ENCODE measurements at places on chromosomes 13 and 19.

GRCh38 chr13:30841154-30841553, 64.9 kb upstream of the MEDAG start:
- peak; percentile 43 for DNase-seq

GRCh38 chr19:48716562-48717291, 2.8 kb downstream of the MAMSTR start:
- no peak for DNase-seq

DNA sequence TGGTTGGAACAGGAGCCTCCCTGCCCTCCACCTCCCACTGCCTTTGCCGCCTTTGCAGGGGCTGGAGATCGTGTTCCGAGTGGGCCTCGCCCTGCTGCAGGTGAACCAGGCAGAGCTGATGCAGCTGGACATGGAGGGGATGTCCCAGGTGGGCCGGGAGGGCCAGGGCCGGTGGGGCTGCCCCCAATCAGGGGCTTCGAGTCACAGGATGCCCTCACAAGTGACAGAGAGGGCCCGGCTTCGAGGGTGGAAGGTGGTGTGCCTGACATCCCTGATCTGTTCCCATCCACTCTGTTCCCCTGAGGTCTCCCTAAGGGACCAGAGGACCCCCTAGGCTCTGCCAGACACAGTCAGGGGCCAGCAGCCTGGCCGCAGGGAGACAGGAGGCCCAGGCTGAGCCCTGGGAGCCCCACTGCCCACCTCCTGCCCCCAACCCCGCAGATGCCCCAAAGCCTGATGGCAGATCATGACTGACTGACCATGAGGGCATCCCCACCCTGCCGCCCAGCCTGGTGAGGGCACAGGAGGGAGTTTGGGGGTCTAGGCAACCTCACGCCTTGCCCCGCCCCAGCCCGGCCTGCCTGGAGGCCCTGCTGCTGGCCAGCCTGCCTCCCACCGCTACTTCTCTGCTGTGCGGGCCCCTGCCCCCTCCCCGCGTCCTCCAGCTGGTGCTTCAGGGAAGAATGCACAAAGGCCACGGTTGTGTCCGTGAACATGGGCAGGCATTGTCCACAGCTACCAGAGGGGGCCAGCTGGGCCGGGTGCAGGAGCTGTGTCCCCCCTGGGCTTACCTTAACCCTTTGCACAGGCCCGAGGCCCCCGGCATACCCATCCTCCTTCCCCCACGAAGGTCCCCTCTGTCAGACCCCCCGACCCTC, 21.8 kb downstream of the EVI5L start:
- DNase-seq: no peak

DNA sequence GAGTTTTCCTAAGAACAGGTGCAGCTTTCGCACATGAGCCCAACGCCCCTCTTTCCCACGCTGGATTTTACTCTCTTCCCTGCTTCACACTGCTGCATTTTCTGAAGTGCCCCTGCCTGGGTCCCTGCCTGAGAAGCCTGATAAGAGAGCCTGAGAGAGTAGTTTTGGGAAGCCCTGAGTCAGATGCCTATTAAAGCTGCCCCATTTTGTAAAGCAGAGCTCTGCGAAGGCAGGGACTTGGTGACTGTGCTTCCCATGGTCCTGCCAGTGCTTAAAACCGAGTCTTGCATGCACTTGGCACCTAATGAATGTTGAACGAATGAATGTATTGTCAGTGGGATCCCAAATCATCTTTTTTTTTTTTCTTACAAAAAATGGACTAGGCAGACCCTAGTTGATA, 18.2 kb downstream of the FGF9 start:
- DNase-seq: no peak

- DNase-seq: no peak
Observed at GRCh38 chr13:77387607-77388200, 60.8 kb upstream of the MYCBP2 start.

GRCh38 chr13:107234319-107235073, 666.6 kb upstream of the ARGLU1 start:
- DNase-seq: no peak

DNA sequence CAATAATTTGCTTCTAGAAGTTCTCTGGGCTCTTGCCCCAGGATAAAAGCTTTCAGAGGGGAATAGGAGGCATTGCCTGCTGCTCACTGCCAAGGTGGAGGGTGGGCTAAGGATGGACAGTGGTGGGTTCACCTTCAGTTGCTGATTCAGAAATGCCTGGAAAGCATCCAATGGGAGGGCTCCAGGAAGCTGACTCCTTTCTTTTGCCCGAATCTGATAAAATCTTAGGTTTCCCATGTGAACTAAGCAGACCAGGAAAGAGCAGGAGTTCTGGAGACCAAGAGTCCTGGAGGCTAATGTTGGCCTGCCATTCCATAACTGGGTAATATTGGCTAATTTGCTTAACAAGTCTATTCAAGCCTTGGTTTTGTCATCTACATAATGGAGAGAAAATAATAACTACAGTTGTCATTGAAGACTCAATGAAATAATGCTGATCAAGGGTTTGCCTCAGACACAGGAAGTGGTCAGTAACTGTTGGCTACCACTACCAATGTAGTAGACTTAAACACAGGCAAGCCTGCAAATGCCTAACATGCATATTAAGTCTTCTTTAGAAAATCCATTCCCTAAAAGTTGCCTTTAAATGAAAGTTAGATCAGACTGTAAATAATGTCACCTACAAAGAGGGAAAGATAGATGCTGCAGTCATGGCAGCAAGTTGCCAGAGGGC, 528.4 kb upstream of the NBEA start:
- DNase-seq: no peak

- DNase-seq: peak; percentile 33
Observed at GRCh38 chr19:10927730-10928562, 493 bp downstream of the YIPF2 start.

DNA sequence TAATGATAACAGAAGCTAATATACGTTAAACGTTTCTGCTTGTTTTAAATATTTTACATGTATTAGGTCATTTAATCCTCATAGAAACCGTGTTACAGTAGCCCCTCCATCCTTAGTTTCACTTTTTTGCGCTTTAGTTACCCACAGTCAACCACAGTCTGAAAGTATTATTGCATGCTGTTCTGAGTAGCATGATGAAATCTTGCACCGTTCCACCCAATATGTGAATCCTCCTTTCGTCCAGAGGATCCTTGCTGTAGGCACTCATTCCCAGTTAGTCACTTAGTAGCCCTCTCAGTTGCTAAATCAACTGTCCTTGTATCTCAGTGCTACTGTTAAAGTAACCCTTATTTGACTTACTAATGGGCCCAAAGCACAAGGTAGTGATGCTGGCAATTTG, 257.8 kb downstream of the ENOX1 start:
- DNase-seq: peak; percentile 23

- peak; percentile 80 for DNase-seq
Observed at GRCh38 chr19:42270346-42271044, 1.4 kb downstream of the CIC start.

GRCh38 chr19:38004521-38005223, 97.7 kb downstream of the SIPA1L3 start:
- DNase-seq: peak; percentile 97

- DNase-seq: no peak
Observed at GRCh38 chr19:30492586-30493270, 120.5 kb downstream of the ZNF536 start.

DNA sequence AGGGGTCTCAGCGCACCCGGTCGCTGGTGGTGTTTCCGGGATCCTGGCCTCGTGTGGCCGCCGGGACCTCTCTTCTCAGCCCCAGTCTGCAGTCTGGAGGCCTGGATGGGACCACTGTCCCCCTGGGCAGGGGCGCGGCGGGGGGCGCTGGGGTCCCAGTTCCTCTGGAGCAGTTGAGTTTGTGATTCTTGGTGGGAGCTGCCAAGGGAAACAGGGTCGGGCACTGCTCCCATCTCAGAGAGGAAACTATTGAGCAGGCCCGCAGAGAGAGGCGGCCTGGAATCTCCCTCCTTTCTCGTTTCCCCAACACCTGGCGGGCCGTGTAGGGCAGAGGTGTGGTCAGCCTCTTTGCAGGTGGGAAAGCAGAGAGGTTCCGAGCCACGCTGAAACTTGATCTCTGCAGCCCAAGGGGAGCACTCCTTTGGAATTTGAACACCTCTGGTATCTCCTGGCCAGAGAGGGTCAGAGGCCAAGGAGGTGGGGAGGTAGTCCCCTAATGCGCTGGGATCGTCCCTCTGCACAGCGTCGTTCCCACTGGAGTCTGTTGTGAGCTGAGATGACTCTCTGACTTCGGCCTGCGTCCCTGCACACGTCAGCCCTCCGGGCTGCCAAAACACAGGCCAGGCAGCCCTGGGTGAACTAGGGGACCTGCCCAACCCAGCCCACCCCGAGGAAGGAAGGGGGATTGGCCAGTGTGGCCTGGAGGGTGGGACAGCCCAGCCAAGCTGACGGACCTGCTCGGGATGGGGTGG, 741 bp downstream of the PLEKHF1 start:
- DNase-seq: peak; percentile 69

GRCh38 chr13:22077764-22078163, 406.9 kb downstream of the FGF9 start:
- DNase-seq: no peak

GRCh38 chr13:69234171-69234570, 873.5 kb upstream of the ATXN8OS start:
- no peak for DNase-seq

GRCh38 chr13:45048890-45049407, 59.6 kb downstream of the GPALPP1 start:
- no peak for DNase-seq

- DNase-seq: peak; percentile 62
Observed at GRCh38 chr13:109971456-109972090, 185.2 kb upstream of the IRS2 start.

GRCh38 chr19:900302-901111, 7.2 kb downstream of the RNU6-9 start:
- DNase-seq: no peak

GRCh38 chr19:47058621-47059022, 10.2 kb upstream of the TMEM160 start:
- DNase-seq: no peak

DNA sequence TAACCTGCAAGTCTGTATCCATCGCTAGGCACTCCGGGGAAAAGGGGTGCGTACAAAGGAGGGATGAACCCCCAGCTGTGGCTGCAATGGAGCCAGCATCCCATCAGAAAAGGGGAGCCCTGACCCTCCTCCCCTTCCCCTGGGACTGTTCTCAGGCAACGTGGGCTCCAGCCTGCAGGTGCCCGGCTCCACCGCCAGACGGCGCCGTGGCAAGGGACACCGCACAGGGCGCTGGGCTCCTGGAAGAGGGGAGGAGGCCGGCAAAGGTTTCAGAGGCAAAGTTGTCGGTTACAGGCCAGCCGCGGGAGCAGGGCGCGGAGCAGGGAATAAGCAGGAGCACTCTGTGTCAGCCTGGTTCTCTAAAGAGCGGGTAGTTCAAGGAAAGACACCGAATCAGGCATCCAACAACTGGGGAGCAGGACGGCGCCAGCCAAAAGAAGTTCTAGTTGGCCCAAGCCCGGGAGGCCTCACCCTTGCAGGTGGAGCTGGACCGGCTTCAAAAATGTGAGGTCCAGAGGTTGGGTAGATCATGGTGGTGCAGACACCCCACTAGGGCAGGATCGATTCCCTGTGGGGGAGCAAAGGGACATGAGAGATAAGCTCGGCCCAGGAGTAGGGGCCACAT, 53.0 kb upstream of the ATP12A start:
- DNase-seq: peak; percentile 45

- no peak for DNase-seq
Observed at GRCh38 chr19:50430888-50431342, 1.8 kb upstream of the MYBPC2 start.

DNA sequence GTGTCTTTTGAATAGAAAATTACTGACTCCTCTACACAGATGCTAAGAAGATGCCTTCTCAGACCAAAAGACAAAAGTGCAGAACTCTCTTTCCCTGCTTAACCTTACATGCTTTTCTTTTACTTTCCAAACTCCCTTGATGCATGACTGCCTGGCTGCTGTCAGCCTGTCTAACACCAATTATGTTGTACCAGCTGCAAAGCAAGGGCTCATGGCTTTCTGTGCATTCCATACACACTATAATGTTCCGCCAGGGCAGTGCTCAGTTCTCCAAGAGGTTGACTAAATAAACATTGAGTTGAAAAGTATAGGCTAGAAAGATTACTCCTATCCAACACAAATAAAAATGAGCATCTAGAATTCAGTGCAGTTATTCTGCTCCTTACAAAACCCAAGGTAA, 330.4 kb upstream of the NBEA start:
- no peak for DNase-seq

GRCh38 chr13:108304170-108305016, 34.9 kb downstream of the TNFSF13B start:
- no peak for DNase-seq

DNA sequence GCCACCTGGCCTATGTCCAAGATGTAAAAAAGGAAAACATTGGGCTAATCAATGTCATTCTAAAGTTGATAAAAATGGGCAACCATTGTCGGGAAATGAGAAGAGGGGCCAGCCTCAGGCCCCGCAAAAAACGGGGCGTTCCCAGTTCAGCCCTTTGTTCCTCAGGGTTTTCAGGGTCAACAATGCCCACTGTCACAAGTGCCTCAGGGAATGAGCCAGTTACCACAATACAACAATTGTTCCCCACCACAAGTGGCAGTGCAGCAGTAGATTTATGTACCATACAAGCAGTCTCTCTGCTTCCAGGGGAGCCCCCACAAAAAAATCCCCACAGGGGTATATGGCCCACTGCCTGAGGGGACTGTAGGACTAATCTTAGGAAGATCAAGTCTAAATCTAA, 112.5 kb downstream of the ZNF486 start:
- DNase-seq: no peak

DNA sequence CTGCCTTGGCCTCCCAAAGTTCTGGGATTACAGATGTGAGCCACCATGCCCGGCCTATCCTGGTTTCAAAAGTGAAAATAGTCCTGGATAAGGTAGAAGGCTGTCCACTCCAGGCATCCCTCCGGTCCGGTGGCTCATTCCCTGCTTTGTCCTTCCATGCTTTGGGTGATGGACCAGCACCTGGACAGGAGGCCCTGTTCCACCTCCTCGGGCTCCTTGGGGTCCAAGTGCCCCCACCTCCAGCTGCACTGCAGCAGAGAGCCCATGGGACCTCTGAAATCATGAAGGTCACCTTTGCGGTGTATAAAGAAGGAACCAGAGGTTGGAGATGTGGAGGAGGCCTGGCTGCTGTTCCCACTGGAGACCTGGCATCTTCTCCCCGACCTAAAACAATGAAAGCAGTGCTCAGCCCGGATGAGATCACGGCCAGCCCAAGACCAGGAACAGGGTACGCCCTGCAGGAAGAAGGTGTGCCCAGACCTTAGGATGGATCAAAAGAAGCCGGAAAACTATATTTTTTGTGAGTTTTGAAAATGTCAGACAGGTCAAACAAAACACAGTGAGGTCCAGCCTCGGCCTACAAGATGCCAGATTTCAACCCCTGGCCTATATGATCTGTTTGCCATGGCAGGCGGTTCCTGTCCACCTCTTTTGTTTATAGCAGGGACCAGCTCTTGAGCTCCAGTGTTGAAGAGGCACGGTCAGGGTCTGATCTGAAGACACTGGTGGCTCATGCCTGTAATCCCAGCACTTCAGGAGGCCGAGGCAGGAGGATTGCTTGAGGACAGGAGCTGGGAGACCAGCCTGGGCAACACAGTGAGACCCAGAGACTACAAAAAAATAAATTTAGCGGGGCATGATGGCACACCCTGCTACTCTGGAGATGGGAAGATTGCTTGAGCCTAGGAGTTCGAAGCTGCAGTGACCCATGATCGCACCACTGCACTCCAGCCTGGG, 5.8 kb downstream of the LSR start:
- DNase-seq: no peak

Data from AG08395 (cell line).